Bladder microvascular endothelial cell (primary cell): ENCODE measurements at places on chromosomes 16 and 17. TPM values are rescaled to one million over a fixed set of nuclear protein-coding genes. Genes with fewer than 3 reads are reported as not detected.

Gene MYLK3
- under 0.01 and 0.50 TPM in 2 replicates for total RNA-seq

Gene GRIN2A
- not detected in 2 replicates for total RNA-seq

Gene KCTD19
- total RNA-seq, result 0.16 TPM in 1 of 2 replicates, not detected in the other

Gene BRICD5
- total RNA-seq, result 2.1 and 5.0 TPM in 2 replicates

Gene NHLRC4
- 0.88 and 1.3 TPM in 2 replicates for total RNA-seq

Gene COX6A2
- not detected in 2 replicates for total RNA-seq
